Thyroid gland (tissue), 4 donors: ENCODE measurements at places on chromosomes 11 and 22. TPM values are rescaled to one million over a fixed set of nuclear protein-coding genes. Genes with fewer than 3 reads are reported as not detected.

DCDC1 gene
- 17.2 TPM for total RNA-seq

ZDHHC13 gene
- 24.8 TPM for total RNA-seq

PDE2A gene
- 54.9 TPM for total RNA-seq

TRPC6 gene
- 28.4 TPM for total RNA-seq

APOA1 gene
- total RNA-seq, result 7.3 TPM

MARK2 gene
- total RNA-seq, result 57.7 TPM

VPREB3 gene
- not detected for total RNA-seq

OR2AT4 gene
- not detected for total RNA-seq

OR5D18 gene
- total RNA-seq, result not detected

MMP13 gene
- total RNA-seq, result not detected

OSBP2 gene
- 7.8 TPM for total RNA-seq

OVOL1 gene
- 4.0 TPM for total RNA-seq

- DNase-seq, result no peak
- no peaks in the 10 kb centered on the region for H3K27me3 ChIP-seq
- H3K4me1 ChIP-seq, result no peaks in the 10 kb centered on the region
- no peaks in the 10 kb centered on the region for H3K36me3 ChIP-seq
These were observed 146.0 kb downstream of the PARVA start for GRCh38 chr11:12523180-12523924.

DNA sequence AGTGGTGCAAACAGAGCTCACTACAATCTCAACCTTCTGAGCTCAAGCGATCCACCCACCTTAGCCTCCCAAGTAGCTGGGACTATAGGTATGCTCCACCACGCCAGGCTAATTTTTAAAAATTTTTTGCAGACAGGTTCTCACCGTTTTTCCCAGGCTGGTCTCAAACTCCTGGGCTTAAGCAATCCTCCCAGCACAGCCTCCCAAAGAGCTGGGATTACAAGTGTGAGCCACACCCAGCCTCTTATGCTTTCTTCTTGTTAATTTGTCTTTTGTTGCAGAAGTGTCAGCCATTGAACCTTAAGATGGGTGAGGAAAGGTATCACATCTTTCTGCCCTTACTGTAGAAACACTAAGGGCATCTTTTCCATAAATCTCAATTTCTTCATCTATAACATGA, 34.9 kb downstream of the DENND5A start:
- peaks cover 9% of the 10 kb centered on the region for H3K4me1 ChIP-seq
- no peak overlapping the region for H3K27ac ChIP-seq
- no peak overlapping the region for H3K4me3 ChIP-seq
- no peaks in the 10 kb centered on the region for H3K36me3 ChIP-seq
- H3K27me3 ChIP-seq, result no peaks in the 10 kb centered on the region

GRCh38 chr11:22076271-22076930, 116.5 kb upstream of the ANO5 start:
- H3K4me3 ChIP-seq, result no peak overlapping the region
- no peaks in the 10 kb centered on the region for H3K4me1 ChIP-seq
- no peaks in the 10 kb centered on the region for H3K27me3 ChIP-seq
- no peak overlapping the region for H3K27ac ChIP-seq

GRCh38 chr11:120211522-120212258, 858 bp downstream of the OAF start:
- H3K27me3 ChIP-seq, result no peaks in the 10 kb centered on the region
- no peak for DNase-seq
- H3K27ac ChIP-seq, result peak overlapping the region; percentile 80
- H3K36me3 ChIP-seq, result no peaks in the 10 kb centered on the region

GRCh38 chr11:57116654-57117053, 65.1 kb upstream of the LRRC55 start:
- no peak overlapping the region for H3K27ac ChIP-seq
- DNase-seq, result peak; percentile 29
- H3K27me3 ChIP-seq, result no peaks in the 10 kb centered on the region
- H3K4me3 ChIP-seq, result no peak overlapping the region
- no peaks in the 10 kb centered on the region for H3K36me3 ChIP-seq

DNA sequence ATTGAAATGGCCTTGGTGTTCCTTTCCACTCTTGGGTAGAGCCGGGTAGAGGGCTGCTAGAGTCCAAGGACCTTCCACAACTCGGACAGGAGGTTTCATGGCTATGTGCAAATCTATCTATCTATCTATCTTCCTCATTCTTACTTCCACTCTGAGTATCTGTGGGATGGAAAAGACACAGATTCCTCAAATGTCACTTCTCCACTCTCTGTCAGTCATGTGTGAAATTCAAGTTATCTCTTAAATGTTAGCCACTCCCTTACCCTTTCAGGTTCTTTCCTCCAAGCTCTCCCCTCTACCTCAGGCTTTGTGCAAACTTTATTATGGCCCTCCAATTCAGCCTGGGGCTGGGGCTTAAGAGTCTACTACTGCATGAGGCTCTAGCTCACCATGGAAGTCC, 84.3 kb downstream of the GDPD4 start:
- H3K36me3 ChIP-seq, result no peaks in the 10 kb centered on the region
- H3K27me3 ChIP-seq, result no peaks in the 10 kb centered on the region
- H3K4me1 ChIP-seq, result no peaks in the 10 kb centered on the region

GRCh38 chr11:83970061-83970671, 684.0 kb upstream of the CCDC90B start:
- H3K27ac ChIP-seq, result no peak overlapping the region
- no peaks in the 10 kb centered on the region for H3K4me1 ChIP-seq
- H3K27me3 ChIP-seq, result no peaks in the 10 kb centered on the region
- no peaks in the 10 kb centered on the region for H3K36me3 ChIP-seq

DNA sequence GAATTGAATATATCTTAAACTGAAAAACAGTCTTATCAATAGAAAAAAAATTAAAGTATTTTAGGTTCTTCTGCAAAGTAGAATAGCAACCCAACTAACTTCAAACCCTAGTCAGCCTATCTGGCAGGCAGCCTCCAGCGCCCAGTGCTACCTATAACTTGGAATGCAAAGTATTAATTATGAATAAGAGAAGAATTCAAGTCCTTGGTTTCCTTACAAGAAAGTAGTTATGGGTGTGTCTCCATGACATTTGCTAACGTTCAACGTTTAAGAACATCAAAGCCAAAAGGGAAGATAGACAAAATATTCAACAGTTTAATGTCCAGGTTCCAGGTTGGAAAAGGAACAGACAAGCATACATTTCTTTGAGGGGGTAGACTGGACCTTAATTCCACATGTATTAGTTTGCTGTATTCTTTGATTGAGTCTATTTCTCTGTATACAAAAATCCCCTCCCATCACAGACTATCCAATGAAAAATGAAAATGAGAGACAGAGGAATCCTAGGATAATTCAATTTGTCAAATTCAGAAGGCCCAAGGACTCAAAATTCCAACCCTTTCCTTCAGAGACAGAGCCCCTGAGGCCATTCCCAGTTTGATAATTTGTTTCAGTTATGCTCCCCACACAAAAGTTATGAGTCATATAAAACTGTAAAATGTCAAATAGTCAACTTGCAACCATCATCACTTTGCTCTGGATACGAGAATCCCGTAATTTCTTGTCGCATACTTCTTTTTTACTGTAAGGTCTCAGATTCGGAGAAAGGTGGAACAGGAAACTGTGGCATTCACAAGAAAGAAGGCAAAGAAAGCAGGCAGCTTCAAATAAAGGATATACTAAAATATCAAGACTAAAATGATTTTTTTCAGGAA, 83.7 kb upstream of the CHRM4 start:
- DNase-seq, result no peak
- H3K4me3 ChIP-seq, result no peak overlapping the region
- no peaks in the 10 kb centered on the region for H3K27me3 ChIP-seq
- H3K36me3 ChIP-seq, result no peaks in the 10 kb centered on the region
- no peak overlapping the region for H3K27ac ChIP-seq

DNA sequence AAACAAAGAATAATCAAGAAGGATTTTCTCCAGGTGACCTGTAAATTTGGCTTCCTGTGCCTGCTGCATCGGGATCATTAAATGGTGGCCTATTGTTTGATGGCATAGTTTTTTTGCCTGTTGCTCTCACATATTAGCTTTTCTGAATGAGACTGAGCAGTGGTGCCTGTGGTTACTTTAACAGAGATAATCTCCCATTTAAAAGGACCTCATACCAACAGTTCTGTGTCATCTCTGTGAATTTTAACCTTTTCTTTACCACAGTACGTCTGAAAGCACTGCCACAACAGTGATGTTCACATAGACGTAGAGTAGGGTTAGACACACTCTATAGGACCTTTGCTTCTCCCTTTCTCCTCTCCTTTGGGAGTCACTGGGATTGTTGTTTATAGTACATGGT, 22.9 kb upstream of the RCE1 start:
- no peak for DNase-seq
- no peaks in the 10 kb centered on the region for H3K36me3 ChIP-seq
- H3K27ac ChIP-seq, result no peak overlapping the region
- no peak overlapping the region for H3K4me3 ChIP-seq
- H3K4me1 ChIP-seq, result no peaks in the 10 kb centered on the region
- no peaks in the 10 kb centered on the region for H3K27me3 ChIP-seq

- no peak for DNase-seq
- no peaks in the 10 kb centered on the region for H3K36me3 ChIP-seq
- H3K4me3 ChIP-seq, result no peak overlapping the region
- no peak overlapping the region for H3K27ac ChIP-seq
These were observed 654.3 kb downstream of the NTM start for GRCh38 chr11:132024587-132025295.

- H3K4me1 ChIP-seq, result no peaks in the 10 kb centered on the region
- no peaks in the 10 kb centered on the region for H3K27me3 ChIP-seq
- no peak overlapping the region for H3K27ac ChIP-seq
These were observed 685.2 kb upstream of the CHORDC1 start for GRCh38 chr11:90908074-90908473.

GRCh38 chr11:24734742-24735237, 237.9 kb downstream of the LUZP2 start:
- no peaks in the 10 kb centered on the region for H3K36me3 ChIP-seq
- H3K4me3 ChIP-seq, result no peak overlapping the region
- no peak for DNase-seq
- no peaks in the 10 kb centered on the region for H3K27me3 ChIP-seq
- H3K4me1 ChIP-seq, result no peaks in the 10 kb centered on the region
- no peak overlapping the region for H3K27ac ChIP-seq

- no peak overlapping the region for H3K27ac ChIP-seq
- no peaks in the 10 kb centered on the region for H3K4me1 ChIP-seq
- no peak for DNase-seq
- no peaks in the 10 kb centered on the region for H3K36me3 ChIP-seq
- no peaks in the 10 kb centered on the region for H3K27me3 ChIP-seq
- no peak overlapping the region for H3K4me3 ChIP-seq
These were observed 47.8 kb upstream of the CCND1 start for GRCh38 chr11:69592986-69593650.

DNA sequence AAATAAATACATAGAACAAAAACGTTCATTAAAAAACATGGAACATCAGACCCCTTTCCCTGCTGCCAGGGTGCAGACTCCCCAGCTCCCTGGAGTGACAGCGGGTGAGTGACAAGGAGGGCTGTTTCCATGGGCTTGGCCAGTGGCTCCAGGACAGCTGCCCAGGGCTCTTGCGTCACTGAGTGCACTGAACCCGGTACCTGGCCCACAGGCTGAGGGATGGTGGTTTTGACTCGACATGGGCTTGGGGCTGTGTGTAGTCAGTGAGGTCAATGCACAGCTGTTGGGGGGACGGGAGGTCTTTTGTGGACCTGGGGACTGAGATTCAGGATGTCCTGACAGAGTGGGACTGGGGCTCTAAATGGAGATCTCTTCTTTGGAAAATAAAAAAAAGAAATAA, 142.1 kb upstream of the B3GAT1 start:
- H3K4me3 ChIP-seq, result no peak overlapping the region
- no peak overlapping the region for H3K27ac ChIP-seq
- no peak for DNase-seq
- no peaks in the 10 kb centered on the region for H3K36me3 ChIP-seq

DNA sequence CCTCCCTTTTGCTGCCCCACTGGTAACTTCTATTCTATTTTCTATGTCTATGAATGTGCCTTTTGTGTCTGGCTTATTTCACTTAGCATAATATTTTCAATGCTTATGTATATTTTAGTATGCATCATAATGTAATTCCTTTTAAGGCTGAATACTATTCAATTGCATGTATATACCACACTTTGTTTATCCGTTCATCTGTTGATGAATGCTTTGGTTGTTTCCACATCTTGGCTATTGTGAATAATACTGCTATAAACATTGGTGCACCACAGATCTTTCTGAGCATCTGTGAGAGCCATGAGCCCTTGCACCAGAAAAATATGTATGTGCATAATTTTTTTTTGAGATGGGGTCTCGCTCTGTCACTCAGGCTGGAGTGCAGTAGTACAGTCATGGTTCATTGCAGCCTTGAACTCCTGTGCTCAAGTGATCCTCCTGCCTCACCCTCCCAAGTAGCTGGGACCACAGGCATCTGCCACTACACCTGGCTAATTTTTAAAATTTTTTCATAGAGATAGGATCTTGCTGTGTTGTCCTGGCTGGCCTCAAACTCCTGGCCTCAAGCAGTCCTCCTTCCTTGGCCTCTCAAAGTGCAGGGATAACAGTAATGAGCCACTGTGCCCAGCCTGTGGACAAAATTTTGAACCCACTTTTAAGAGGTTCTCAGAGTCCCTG, 27.0 kb downstream of the HEPHL1 start:
- no peaks in the 10 kb centered on the region for H3K27me3 ChIP-seq
- no peak for DNase-seq
- H3K36me3 ChIP-seq, result no peaks in the 10 kb centered on the region
- H3K27ac ChIP-seq, result no peak overlapping the region
- H3K4me3 ChIP-seq, result no peak overlapping the region

DNA sequence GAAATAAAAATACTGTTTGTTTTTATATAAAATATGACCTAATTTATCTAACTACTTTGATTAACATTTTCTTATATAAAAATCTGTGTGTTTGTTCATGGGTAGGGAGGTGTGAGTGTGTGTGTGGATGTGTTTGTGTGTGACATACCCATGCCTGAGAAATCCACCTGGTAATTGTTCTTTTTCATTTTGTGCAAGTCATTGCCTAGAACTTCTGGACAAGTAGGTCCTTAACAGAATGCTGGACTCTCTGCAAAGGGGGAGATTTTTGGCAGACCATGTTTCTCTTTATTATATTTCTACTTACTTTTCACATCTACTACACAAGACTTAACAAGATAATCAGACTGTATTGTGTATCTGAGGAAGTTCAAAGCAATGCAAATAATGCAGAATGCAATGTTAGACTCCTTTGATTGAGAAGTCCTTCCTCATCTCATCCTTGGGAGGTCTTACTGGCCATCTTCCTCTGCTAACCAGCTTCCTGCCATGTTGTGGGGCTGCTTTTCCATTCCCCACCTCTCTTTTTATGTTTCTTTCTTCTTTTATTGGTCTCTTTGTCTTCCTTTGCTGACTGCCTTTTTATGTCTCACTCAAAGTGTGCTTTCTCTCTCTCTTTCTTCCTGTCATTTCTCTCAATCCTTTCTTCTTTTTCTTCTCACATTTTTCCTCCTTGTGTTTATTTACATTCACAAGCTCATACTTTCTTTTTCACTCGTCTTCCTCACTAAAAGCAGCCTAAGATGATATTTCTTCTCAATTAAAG, 1017.0 kb upstream of the CNTN5 start:
- no peak for DNase-seq
- no peak overlapping the region for H3K27ac ChIP-seq
- no peaks in the 10 kb centered on the region for H3K36me3 ChIP-seq
- no peaks in the 10 kb centered on the region for H3K4me1 ChIP-seq

GRCh38 chr11:64998141-64998540, 1.4 kb upstream of the BATF2 start:
- DNase-seq, result no peak
- peaks cover 8% of the 10 kb centered on the region for H3K4me1 ChIP-seq
- H3K36me3 ChIP-seq, result no peaks in the 10 kb centered on the region
- no peak overlapping the region for H3K4me3 ChIP-seq
- H3K27me3 ChIP-seq, result no peaks in the 10 kb centered on the region

- peaks cover 4% of the 10 kb centered on the region for H3K4me1 ChIP-seq
- H3K27me3 ChIP-seq, result no peaks in the 10 kb centered on the region
- H3K36me3 ChIP-seq, result peaks cover 22% of the 10 kb centered on the region
- no peak for DNase-seq
- H3K27ac ChIP-seq, result peak overlapping the region; percentile 89
These were observed 497 bp upstream of the SSRP1 start for GRCh38 chr11:57336111-57336666.
